A549 treated with GW870086 at 1 μM for 4 hours (cell line): ENCODE measurements at places on chromosomes 1 and 21. TPM values are rescaled to one million over a fixed set of nuclear protein-coding genes. Genes with fewer than 3 reads are reported as not detected.

Gene S100A3
- 104 to 121 TPM (median 120 TPM) in 5 replicates for total RNA-seq

Gene GBP7
- not detected in 5 replicates for total RNA-seq

Gene KRTAP7-1
- total RNA-seq: not detected in 5 replicates

Gene KIF14
- 6.5 to 12.0 TPM (median 10.2 TPM) in 5 replicates for total RNA-seq

Gene KIAA0040
- 0.73 to 0.97 TPM (median 0.78 TPM) in 5 replicates for total RNA-seq

Gene ADCY10
- total RNA-seq: 0.12 to 0.22 TPM in 2 of 5 replicates, not detected in the others

Gene ATP8B2
- total RNA-seq: 27.9 to 41.8 TPM (median 36.3 TPM) in 5 replicates

Gene KDF1
- 0.08 to 0.40 TPM (median 0.09 TPM) in 5 replicates for total RNA-seq

Gene SPRR2G
- total RNA-seq: not detected in 5 replicates

Gene ITLN2
- 0.30 to 0.93 TPM (median 0.57 TPM) in 5 replicates for total RNA-seq

Gene OR14K1
- not detected in 5 replicates for total RNA-seq

Gene S100A2
- 18.8 to 40.7 TPM (median 32.4 TPM) in 5 replicates for total RNA-seq

Gene CELA3A
- total RNA-seq: not detected in 5 replicates

Gene OR2T2
- not detected in 5 replicates for total RNA-seq

Gene TFAP2E
- 0.49 to 1.2 TPM (median 0.56 TPM) in 5 replicates for total RNA-seq

Gene ATP5PO
- 145 to 159 TPM (median 150 TPM) in 5 replicates for total RNA-seq
